ENCODE measurements at places on chromosomes 7 and 10. TPM values are rescaled to one million over a fixed set of nuclear protein-coding genes. Genes with fewer than 3 reads are reported as not detected.

- DNase-seq: peak; percentile 35
Observed at GRCh38 chr7:76191783-76192240, 9.9 kb upstream of the SRRM3 start.

- DNase-seq: no peak
Observed at GRCh38 chr10:72927485-72927884, 27.1 kb downstream of the PLA2G12B start.

DNA sequence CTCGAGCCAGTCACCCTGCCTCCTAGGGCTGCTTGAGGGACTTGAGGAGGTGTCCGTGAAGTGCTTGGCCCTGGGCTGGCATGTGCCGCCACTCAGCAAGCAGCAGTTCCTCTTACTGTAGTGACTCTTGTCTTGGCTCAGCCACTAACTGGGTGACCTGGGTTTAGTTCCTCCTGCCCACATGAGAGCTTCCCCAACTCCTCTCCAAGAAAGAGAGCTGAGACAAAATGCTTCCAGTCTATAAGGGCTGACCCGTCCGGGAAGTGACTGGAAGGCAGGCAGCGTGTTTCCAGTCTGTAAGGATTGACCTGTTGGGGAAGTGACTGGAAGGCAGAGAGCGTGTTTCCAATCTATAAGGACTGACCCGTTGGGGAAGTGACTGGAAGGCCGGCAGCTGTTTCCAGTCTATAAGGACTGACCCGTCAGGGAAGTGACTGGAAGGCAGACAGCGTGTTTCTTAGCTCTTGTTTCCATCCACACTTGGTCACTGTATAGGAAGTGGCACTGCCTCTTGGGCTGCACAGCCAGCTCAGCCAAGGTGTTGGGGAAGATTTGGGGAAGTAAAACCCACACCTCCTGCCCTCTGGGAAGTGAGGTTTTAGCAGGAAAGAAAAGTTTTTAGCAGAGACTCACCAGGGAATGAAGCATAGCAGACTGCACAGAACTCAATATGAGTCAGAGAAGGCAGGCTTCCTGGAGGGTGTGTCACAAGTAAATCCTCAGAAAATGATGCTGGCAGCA, 53.3 kb upstream of the PPIF start:
- peak; percentile 88 for DNase-seq

DNA sequence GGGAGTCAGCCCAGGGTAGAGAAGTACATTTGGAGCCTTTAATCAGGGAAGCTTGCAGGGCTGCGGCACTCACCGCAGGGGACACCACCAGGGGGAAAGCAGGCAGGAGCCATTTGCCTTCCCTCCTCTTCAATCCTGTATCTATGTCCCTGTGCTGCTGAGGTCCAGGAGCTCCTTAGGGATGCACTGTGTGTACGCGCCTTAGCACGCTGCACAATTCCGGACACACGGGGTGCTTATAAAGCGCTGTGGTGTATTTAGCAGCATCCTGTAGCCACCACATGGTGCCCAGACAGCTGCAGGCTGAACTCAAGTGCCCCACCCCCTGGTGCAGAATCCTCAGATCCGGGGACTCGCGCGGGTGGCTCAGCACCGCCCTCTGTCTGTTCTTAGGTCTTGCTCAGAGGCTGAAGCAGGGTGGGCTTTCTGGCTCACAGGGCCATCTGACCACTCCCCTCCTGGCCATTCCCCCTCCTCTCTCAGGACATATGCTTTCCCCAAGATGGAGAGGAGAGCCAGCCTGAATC, 421.4 kb downstream of the SDK1 start:
- no peak for DNase-seq

GRCh38 chr7:151204383-151205032, 5.8 kb downstream of the H2BK1 start:
- no peak for DNase-seq

DNA sequence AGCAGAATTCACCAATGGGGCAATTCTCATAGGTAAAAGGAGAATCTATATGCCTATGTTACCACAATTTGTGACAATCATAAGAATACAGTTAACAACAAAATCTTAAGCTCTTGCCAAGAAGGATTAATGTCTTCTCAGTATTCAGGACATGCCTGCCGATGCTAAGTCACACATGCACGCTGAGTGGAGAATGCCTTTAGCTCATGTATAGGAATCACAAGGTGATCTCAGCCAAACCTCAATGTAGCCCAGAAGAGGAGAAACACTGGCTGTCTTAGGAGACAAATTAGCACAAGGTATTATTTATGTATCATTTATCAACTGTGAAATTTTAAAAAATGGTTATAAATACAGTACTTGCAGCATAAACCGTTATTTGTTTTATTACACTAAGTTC, 2.7 kb downstream of the HTR7 start:
- no peak for DNase-seq

DNA sequence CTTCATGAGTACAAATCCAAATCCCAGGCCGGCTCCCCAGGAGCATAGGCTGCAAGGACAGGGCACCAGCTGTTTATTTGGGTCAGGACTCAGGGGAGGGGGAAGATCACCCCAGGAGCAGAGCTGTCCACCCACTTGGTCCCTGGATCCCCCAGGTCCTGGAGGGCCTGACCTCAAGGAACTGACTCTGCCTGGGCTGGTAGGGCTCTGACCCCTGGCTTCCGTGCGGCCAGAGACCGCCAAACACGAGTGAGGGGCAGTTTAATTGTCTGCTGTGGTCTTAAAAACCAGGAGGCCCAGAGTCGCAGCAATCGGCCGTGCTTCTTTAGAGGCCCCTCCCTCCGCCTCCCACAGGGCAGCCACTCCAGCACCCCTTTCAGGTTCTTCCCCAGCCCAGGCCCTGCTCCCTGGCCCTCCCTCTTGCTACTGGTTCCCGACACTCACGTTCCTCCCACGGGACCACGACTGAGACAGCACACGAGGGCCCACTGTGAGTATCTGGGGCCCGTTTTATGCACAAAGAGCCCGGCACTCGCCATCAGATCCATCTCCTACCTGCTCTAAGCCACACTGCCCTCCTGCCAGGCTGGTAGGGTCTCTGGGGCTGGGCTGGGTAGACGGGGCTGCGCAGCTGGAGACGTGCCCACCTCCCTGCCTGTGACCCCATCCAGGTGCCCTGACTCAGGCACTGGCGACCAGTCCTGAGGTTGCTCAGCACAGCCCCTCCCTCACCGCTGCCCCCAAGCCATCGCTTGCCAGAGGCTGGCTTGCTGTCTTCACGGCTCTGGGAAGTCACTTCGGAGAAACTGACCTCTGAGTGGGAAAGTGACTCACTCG, 30.0 kb upstream of the CFAP46 start:
- no peak for DNase-seq

GRCh38 chr10:13834581-13835286, 248.0 kb downstream of the PRPF18 start:
- DNase-seq: no peak

DNA sequence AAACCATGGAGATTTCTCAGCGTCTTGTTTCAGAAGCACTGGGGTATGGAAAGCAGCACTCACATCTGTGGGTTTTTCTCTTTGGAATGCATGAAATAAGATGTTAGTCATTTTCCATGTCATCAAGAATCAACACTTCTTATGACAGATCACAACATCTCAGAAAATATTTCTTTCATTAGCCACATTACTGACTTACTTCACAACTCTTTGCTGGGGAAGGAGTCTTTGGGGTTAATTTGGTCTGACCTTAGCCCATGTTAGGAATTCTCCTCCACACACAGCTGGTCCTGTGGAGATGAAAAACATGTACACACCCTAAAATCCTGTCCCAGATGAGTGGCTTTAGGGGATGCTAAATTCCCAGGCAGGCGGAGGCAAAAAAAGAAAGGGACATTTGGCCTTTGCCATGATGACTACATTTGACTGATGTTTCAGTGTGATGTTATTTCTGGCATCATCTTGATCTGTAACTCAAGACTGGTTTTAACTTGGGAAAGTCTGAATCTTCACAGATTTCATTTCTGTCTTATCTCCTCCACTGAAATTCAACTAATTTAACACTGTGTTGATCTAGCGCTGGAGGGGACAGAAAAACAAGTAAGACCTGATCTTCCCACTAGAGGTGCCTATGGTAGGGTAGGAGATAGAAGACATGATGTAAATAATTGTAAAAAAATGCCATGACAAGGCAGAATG, 363.2 kb downstream of the PRPF18 start:
- peak; percentile 90 for DNase-seq

DNA sequence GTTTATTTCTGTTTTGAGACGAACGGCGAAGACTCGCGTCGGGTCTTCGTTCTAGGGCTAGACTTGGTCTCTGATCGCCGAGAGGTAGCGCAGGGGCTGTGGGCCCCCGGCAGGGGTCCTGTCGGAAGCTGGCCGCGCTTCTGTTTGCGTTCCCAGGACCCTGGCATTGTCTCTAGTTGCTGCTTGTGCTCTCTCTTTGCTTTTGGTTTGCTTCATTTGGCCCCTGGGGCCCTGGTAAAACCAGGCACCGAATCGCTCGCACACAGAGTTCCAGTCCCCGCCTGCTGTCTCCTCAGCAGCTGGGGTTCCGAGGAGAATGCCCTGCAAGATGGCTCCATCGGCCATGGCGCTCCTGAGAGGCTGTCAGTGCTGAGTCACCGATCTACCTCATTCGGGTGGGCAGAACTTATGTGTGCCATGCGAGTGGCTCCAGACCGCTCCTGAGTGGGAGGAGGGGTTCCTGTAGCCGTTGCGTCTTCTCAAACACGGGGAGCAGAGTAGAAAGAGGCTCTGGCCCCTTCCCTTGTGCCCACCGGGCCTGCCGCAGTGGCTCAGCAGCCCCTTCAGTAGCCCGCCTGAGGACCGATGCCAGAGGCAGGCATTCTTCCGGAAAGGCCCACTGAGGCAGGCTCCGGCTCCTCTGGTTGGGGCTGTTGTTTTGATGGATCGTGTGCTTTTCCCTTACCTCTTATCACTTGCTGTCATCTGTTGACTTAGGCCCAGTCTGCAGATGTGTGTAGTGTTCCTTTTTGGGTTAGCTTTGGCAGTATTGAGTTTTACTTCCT, 826 bp downstream of the CHPF2 start:
- peak; percentile 98 for DNase-seq

DNA sequence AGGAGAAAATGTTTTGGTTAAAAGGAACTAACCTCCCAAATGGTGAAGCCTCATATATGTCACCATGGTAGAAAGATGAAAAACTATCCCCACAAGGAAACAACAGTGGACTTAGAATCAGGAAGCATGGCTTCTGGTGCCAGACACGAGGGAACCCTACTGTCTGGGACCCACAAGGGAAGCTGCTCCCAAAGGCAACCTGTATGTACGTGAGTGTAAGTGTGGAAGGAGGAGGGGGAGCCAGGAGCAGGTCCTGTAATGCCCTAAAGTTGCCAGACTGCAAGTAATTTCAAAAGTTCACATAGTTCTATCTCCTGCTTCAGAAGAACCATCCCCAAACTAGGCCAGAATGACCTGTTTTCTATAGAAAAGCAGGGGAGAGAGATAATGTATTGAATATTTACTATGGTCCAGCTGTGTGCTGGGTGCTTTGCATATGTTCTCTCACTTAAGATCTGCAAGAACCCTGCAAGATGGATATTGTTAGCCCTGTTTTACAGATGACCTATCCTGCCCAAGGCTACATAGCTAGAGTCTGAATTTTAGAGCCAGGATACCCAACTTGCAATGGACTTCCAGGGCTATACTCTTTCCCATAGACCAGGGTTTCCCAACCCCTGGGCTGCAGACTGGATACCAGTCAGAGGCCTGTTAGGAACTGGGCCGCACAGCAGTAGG, 19.2 kb downstream of the DUSP5 start:
- no peak for DNase-seq

RAB19 gene
- total RNA-seq: not detected

IL2RA gene
- not detected for total RNA-seq

AKR1B15 gene
- not detected for total RNA-seq

MUC12 gene
- total RNA-seq: 1.5 TPM

LRIT2 gene
- total RNA-seq: not detected

GPRIN2 gene
- not detected for total RNA-seq

FBH1 gene
- 79.3 TPM for total RNA-seq

EXOSC1 gene
- total RNA-seq: 22.1 TPM
